ENCODE measurements at places on chromosomes 2 and 18.

GRCh38 chr2:210299866-210300373 is 15.1 kb downstream of the MYL1 start:
- no peak for DNase-seq

- no peak for DNase-seq
Observed at GRCh38 chr2:3479430-3480320, 39.7 kb downstream of the ADI1 start.

DNA sequence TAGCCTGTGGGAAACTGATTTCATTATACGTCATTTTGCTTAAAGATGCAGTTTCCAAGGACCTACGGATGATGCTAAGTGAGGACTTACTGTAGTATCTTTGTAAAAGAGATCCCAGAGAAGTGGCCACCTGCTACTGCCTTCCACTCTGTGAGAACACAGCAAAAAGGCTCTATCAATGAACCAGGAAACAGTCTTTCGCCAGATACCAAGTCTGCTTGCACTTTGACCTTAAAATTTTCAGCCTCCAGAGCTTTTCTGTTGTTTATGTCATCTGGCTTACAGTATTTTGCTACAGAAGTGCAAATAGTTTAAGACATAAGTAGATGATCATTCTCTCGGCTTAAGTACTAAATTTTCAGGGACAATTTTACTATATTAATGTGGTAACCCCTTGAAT is 847.9 kb upstream of the CHAC2 start:
- DNase-seq: no peak

DNA sequence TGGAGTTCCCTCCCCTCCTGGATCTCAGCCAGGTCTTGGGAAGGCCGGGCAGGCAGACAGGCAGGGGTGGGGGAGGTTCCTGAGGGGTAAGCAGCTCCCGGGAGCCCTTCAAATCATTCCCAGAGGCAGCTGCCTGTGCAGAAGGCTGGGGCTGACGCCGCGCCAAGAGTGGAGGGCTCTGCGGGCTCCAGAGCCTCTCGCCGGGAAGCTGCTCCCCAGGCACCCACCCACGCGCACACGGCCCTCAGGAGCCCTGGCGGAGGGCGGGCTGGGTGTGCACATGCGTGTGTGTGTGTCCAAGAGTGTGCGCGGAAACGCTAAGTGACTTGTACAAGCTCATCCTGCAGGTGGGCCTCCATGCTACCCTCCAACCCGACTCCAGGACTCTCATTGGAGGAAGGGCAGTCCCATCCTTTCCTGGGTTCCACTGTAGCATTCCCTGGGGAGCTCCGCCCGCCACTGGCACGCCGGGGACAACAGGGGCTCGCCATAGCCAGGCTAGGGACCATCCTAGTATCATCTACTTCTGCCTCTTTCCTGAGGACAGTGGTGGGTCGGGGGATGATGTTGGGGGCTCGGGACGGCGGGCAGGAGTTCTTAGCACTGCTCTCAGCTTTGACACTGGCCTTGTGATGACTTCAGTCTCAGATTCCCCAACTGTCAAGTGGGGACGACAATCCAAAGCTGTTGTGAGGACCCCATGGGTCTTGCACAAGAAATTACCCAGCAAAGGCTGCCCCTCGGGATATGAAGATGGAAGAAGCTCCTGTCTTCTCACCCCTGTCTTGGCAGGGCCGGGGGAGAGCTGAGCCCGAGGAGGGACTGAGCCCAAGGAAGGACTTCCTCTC is 50.3 kb downstream of the INHBB start:
- DNase-seq: no peak

DNA sequence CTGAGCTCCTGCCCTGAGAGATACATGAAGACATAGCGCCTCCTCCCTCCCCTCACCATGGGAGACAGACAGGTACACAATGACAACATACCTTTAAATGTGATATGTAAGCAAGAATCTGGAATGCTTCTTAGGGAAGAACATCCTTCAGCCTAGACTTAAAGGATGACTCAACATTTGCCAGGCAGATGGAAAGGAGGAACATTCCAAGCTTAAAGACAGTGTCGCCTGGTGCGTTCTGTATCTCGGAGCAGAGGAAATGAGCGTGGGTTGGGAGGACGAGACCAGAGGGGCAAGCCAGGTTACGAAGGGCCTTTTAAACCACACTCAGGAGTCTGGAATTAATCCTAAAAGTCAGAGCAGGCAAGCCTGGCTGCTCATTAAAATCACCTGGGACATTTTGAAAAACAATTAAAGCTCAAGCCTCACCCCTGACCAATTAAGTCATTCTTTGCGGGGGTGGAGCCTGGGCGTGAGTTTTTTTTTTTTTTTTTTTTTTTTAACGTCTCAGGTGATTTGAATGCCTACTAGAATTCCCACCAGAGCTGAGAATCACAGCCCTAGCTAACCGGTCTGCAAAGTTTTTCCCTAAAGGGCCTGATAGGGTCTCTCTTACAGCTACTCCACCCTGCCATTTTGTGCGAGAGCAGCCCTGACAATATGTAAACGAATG is 131.2 kb upstream of the SEC11C start:
- no peak for DNase-seq

- DNase-seq: no peak
Observed at GRCh38 chr2:226828191-226828590, 7.7 kb upstream of the RHBDD1 start.

DNA sequence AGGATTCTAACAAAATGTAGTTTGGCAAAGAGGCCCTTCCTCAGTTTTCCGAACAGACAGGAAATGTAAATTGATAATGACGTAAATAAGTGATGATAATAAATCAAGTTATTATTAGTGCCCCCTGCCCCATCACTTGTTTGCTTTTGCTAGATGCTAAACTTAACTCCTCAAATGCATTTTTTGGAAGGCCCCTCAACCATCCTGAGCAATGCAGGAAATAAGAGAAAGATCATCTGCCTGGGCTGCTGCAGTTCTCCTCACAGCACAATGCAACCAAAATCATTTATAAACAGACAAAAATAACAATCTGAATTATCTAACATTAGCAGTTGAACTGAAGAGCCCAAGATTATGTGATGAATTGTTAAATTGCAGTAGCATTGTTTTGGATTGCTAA is 62.6 kb upstream of the PSMD14 start:
- DNase-seq: no peak

DNA sequence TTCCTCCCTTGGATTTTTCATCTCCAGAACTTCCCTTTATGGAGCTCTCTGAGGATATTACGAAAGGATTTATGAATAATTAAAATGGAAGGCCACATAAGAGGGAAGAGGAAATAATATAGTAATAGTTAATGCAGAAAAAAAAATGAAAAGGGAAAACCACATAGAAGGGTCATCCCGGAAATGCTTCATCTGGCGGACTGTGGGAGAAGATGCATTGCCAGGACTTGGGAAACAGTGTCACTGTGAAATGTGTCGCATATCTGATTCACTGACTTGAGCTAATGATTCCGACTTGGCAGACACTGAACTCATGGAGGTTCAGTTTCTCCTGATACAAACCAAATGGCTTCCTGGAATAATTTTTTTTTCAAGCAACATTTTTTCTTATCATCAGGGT is 129.9 kb upstream of the RMP24 start:
- no peak for DNase-seq

DNA sequence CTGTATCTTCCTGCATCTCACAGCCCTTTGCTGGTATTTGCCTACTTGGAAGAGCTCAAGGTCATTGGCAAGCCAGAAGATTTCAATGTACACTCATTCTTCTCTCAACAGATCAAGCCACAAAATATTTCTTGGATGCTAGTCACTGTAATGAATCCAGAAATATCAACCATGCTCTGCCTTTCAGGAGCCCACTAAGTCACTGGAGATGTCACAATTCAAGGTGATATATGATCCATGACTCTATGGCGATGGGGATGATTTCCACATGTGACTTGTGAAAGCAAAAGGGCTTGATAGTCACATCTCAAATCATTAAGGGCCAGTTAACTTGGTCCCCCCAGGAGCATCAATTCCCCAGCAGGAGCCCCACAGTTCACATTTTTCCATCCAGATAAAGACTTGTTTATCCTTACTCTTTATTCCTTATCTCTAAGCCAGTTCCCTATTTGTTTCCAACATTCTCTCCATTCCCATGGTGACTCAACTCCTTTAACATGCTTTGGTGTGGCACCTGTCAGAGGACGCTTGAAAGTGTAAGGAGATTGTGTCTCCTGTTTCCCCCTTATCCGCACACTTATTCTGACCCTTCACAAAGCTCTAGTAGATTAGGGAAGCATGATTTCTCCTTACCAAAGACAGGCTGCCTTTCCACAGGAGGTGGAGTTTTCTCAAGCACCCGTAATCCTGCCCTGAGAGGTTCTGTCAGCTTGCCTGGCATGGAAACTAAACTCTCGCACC is 15.8 kb downstream of the PKDCC start:
- no peak for DNase-seq

- DNase-seq: no peak
Observed at GRCh38 chr2:7009207-7009911, 92.1 kb downstream of the RNF144A start.

- no peak for DNase-seq
Observed at GRCh38 chr2:42928161-42928691, 135.8 kb upstream of the HAAO start.

- DNase-seq: no peak
Observed at GRCh38 chr2:174145827-174146226, 102.5 kb downstream of the OLA1 start.

- no peak for DNase-seq
Observed at GRCh38 chr2:136750065-136750464, 15.3 kb upstream of the THSD7B start.

DNA sequence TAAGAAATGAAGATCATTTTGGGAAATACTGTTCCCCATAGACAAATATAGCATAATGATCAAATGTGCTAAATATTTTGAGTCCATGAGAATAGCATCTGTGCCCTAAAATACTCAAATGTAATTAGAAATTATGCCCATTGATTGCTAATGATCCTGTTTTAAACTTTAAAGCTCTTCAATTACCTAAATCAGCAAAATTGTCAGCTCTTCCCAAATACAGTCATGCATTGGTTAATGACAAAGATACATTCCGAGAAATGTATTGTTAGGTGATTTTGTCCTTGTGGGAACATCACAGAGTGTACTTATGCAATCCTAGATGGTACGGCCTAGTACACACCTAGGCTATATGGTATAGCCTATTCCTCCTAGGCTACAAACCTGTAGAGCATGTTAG is 89.7 kb downstream of the NEB start:
- no peak for DNase-seq

DNA sequence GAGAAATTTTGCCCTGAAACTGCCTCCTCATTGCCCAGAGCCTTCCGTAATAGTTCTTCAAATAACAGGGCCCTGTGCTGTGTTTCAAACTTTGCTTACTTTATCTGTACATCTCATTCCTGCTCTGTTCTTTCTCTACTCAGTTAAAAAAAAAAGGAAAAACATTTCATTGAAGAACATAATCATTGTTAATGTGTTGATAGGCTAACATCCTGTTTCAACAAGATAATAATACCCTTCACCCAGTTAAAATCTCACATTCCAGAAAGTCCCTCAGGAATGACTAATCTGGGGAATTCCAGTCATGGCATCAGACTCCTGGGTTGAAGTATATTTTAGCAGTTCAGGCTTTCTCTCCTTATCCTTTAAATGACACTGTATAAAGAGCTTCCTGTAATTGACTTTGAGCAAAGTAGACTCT is 45.6 kb upstream of the ITGAV start:
- DNase-seq: no peak

GRCh38 chr2:205405194-205405593 is 277.1 kb upstream of the NRP2 start:
- no peak for DNase-seq

GRCh38 chr2:64799592-64800252 is 146.0 kb upstream of the SERTAD2 start:
- DNase-seq: no peak

- no peak for DNase-seq
Observed at GRCh38 chr2:66445925-66446871, 11.3 kb downstream of the MEIS1 start.
